ENCODE measurements at places on chromosomes 11 and 22.

GRCh38 chr22:32130464-32130863 is 28.6 kb downstream of the C22orf42 start:
- no peak for DNase-seq

DNA sequence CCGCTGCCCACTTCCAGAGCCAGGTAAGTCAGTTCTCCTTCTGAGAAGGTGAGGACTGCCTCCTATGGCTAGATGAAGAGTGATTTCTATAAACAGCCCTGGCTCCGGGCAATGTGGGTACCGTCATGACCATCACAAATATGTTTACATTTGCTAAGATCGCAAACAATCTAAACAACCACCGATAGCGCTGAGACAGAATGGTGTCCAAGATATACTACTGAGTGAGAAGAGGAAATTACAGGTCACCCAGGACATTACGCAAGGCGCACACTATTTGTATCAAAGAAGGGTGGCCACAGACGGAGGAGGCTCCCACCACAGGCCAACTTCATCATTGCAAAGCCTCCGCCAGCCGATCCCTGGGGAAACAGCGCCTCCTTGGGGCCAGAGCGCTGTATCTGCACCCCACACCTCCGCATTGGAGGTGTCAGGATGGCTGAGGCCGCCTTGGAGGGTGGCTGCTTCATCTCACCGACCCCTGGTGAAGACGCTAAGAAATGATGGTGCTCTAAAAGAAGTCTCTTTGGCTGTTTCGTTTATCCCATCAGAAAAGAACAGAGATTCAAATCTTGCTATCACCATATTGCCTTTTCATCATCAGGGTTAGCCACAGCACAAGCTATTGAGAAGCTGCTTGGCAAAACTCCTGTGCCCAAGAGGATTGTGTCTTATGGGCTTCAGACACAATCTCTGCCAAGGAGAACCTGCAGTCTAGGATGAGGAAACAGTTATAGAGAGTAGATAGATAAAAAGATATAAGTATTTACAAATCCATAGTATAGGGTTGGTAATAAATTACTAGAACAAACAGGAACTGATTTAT is 12.3 kb upstream of the ASRGL1 start:
- DNase-seq: peak; percentile 63

DNA sequence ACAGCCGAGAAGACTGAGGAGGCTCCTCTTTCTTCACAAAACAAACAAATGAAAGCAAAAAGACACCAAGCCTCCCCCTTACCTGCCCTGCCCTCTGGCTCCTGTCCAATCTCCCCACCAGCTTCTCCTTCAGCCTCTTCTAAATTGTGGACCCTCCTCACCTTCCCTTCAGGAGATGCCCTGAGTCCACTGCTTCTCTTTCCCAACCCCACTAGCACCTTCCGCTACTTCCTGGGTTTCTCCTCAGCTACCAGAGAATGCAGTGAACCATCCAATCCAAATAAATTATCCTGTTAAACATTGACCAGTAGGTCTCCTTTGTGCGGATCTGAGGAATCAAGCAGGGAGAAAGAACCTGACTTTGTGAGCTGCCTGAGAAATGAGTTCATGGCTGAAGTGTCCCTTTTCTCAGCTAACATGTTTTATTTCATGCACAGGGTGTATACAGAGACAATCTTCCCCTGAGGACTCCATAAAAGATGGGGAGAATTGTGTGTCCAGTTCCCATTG is 63.2 kb upstream of the VPREB1 start:
- no peak for DNase-seq

GRCh38 chr22:37818409-37819104 is 4.6 kb upstream of the GALR3 start:
- peak; percentile 78 for DNase-seq

- no peak for DNase-seq
Observed at GRCh38 chr11:6928916-6929315, 2.7 kb downstream of the ZNF215 start.

DNA sequence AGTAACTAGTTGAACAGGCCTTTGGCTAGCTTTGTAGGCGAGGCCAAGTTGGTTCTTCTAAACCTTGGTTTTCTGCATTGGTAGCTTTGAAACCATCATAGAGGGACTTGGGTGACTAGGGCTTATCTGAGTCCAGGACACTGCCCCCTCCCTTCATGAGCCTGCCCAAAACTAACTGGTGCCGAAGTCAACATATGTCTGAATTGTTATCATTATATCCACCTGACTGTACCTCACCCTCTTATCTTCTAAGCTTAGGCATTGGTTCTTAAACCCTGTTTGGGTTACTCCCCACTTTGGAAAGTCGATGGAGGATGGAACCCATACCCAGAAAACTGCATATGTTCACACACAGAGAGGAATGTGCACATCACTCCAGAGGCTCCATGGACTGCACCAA is 7.6 kb upstream of the MAPK8IP1 start:
- no peak for DNase-seq

GRCh38 chr11:130801333-130802122 is 114.8 kb downstream of the SNX19 start:
- DNase-seq: no peak

DNA sequence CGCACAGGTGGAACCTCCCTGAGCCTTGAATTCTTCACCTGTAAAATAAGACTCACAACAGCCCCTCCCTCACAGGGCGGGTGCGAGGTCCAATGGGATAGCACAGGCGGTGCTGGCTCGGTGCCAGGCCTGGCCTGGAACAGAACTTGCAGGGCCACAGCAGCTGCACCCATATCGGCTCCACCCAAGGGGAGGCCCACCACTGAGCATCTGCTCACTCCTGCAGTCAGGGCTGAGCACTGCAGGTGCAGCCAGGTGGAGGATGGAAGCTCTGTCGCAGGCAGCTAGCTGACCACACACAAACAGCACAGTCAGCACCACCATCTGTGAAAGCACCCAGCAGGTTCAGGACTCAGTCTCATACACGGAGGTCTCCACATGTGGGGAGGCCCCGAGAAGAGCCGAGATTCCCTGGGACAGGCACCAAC is 19.6 kb downstream of the VPS37C start:
- DNase-seq: peak; percentile 66

DNA sequence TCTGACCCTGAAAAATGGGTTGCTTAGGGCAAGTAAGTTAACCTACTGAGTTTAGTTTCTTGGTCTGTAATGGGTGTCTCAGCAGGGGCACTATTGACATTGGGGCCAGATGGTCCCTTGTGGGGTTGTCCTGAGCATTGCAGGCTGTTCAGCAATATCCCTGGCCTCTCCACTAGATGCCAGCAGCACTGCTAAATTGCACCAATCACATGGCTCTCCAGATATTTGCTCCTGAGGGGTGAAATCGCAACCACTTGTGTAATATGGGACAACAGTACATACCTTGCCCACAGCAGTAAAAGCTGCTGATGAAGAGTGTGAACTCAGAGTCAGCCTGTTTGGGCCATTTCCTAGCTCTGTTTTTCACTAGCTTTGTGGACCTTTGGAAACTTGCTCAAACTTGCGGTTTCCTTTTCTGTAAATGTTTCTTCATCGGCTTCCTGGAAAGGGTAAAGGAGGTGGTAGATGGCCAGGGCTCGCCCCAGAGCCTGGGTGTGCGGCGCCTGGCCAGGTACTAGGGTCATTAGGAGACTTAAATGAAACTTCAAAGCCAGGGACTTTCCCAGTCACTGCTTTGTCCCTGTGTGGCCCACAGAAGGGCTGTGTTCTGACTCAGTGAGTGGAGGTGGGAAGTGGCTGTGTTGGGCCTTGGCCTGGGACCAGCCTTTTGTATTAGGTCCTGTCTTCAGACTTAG is 13.0 kb downstream of the NCF4 start:
- no peak for DNase-seq

- DNase-seq: peak; percentile 37
Observed at GRCh38 chr11:13238879-13239514, 38.6 kb upstream of the BMAL1 start.
